ENCODE measurements at places on chromosomes 1 and 21. TPM values are rescaled to one million over a fixed set of nuclear protein-coding genes. Genes with fewer than 3 reads are reported as not detected.
A peak's percentile ranks its signal among the peaks of the same experiment; 100 is the strongest.

Gene NFASC
- total RNA-seq: 0.80 TPM

Gene CD52
- total RNA-seq: not detected

Gene GUCA2B
- total RNA-seq: not detected

Gene PSMA5
- total RNA-seq: 72.8 TPM

Gene PPP1R12B
- total RNA-seq: 81.0 TPM

Gene LDLRAD2
- total RNA-seq: not detected

Gene RBM11
- not detected for total RNA-seq

Gene L1TD1
- not detected for total RNA-seq

Gene USP24
- total RNA-seq: 24.9 TPM

Gene SLFNL1
- 0.05 TPM for total RNA-seq

Gene APP
- total RNA-seq: 576 TPM

Gene CDK11B
- total RNA-seq: 16.1 TPM

Gene FCRL3
- not detected for total RNA-seq

Gene ARHGAP29
- total RNA-seq: 5.7 TPM

Gene NTMT2
- total RNA-seq: not detected

Gene NTNG1
- total RNA-seq: 0.08 TPM

Gene ATP6V0B
- 236 TPM for total RNA-seq

Gene SPRR2A
- total RNA-seq: not detected

Gene MEGF6
- 0.16 TPM for total RNA-seq

GRCh38 chr1:15950302-15950701 lies 25.6 kb downstream of the ZBTB17 start:
- no peak for DNase-seq

DNA sequence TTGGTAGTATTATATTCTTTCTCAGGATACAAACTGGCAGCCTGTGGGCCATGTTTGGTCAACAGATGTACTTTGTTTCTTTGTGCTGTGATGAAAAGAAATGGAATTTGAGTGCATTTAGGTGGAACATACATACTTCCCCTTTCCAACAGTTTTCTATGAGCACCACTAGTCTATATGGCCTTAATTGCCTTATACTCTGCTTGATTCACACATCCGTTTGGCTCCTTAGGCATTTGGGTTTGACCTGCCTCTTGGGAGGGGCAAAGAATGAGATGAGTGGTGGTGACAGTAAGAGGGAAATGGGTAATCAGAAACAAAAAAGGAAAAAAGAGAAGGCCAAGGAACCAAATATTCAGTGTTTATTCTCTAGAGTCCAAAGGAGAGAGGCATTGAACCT lies 17.0 kb downstream of the CFAP126 start:
- no peak for DNase-seq

DNA sequence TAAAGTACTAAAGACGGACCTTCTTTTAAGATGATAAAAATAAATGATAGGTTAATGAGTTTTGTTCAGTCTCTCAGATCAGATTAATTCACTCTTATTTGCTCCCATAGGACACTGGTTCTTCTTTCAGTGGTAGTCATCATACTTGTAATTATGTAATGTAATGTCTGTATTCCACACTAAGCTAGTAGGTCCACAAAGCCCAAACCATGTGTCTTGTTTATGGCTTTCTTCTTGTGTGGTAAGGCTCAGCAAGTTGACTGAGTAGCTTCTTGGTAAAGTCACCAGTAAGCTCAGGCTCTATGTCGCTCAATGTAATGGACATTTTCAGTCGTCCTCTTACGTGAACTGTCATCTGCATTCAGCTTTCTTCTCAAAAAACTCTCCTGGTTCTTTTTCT lies 2.5 kb downstream of the LYPLAL1 start:
- DNase-seq: no peak

GRCh38 chr1:91827087-91827458 lies 58.9 kb downstream of the TGFBR3 start:
- DNase-seq: no peak

- no peak for DNase-seq
Measured at GRCh38 chr1:229043115-229043514, 227.8 kb upstream of the RAB4A start.

DNA sequence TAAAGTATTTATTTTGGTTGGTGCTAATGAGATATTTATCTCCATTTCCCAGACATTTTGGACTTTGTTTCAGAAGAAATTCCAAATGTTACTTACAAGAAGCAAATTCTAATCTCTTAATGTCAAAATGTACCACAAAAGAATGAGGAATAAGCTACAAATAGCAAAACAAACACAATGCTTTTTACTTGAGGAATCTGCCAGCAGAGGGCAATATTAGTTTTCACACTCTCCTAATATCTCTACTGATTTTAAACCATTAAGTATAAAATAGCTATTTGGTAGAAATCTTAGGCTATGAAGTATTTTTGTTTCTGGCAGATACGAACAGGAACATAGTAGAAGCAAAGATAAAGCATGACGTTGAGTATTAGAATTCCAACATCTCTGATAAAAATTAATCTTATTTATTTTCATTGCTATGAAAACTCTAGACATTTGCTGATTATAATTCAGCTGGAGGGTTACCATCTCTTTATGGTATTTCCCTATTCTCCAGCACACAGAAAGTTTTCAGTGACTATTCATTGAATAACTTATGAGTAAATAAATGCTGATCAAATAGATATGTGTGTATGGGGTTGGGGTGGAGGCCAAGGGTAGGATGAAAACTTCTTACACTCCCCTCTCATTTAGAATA lies 13.4 kb upstream of the HMCN1 start:
- DNase-seq: peak; percentile 51

DNA sequence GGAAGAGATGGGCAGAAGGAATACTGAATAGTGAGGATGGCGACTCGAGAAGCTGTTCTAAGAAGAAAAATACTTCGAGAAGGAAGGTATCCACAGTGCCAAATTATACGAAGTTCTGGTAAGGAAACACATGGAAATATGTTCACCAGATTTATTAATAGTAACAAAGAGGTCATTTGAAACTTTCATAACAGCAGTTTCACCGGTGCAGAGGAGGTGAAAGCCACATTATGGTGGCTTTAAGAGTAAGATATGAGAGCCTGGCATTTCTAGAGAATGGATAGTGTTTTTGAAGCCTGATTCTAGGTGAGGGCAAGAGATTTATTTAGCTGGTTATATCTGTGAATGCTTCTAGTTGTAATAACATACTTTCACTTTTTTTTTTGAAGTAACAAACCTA lies 56.2 kb downstream of the DPYD start:
- DNase-seq: no peak

- DNase-seq: no peak
Measured at GRCh38 chr1:183313063-183313462, 105.1 kb downstream of the NMNAT2 start.

GRCh38 chr1:186503190-186503589 lies 42.3 kb upstream of the PDC start:
- no peak for DNase-seq

GRCh38 chr1:8104278-8105236 lies 78.4 kb upstream of the ERRFI1 start:
- DNase-seq: no peak

DNA sequence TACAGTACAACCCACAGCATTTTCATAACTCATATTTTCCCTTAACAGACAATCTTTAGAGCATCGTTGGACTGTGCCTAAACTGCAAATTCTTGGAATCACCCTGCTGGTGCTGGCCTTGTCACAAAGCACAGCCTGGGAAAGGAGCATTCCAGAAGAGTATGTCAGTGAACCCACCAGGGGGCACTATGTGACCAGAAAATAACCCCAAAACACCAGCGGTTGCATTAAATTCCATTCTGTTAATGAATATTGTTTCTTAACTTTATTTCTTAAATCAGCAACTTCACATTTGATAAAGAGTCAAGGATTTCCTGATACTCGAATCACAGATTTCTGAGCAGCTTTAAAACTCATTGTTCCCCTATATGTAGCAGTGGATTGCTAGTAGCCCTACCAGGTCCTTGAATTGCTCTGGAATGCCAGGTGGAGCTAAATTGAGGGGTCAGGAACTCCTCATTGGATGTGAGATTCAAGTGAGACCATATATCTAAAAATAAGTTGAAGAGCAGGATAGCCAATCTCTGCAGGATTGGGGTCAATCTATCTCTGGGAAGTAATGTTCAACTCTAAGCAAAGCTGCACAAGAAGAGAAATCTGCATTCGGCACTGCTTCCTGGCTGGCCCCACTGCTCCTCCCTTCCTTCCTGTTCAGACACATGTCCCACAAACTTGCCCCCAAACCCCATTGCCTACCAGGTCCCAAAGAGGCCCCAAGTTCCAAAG lies 12.7 kb upstream of the RAB4A start:
- peak; percentile 69 for DNase-seq

DNA sequence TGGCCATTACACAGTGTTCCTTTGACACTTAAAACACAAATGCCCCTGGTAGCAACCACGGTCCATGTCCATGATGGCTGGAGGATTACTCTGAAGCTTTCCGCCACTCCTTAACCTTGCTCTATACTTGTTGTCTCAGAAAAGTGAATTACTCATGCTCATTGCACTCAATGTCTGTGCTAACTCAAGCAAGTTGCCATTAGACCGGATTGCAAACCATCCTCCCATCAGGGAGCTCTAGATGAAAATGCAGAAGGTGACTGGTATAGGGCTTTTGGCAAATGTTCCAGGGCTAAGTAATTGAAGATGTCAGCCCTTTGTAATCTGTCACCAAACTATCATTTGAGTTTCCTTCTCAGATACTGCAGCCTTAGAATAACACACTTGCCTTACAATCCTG lies 1288.3 kb upstream of the B3GALT2 start:
- no peak for DNase-seq

GRCh38 chr1:84724128-84724860 lies 34.0 kb upstream of the SSX2IP start:
- DNase-seq: no peak

DNA sequence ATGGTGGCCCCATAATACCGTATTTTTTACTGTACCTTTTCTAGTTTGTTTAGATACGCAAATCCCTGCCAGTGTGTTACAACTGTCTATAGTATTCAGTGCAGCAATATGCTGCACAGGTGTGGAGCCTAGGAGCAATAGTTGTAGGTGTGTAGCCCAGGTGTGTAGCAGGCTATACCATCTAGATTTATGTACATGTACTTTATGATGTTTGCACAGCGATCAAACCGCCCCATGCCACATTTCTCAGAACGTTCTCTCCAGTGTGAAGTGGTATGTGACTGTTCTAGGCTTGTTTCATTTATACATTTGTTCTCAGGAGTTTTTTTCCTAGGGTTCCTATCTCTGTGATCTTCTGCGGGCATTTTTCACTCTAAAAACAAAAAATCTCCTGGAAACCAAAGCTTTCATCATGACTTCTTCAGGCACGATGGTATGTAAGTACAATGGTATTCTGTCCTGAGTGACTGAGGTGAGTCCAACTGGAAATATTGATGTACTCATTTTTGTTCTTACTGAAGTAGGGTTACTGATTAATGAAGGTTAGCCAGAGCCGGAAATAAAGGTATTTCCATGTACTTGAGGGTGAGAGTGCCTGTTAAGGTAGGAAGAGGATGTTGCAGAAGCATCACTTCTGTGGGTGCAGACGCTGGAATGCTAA lies 153.0 kb downstream of the GABPA start:
- DNase-seq: no peak

DNA sequence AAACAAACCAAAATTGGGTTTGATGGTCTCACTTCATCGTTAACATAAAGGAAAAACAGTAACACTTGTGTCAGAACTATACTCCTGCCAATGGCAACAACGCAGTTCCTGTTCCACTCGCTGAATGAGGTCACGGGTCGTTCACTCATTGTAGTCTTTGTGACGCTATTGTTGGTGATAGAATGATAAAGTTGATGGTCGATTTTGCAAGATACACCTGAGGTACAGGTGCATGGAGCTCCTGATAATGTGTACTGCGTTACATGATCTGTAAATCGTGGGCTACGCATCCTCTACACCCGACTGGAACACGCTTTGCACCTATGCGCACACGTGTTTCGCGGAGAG lies 391 bp upstream of the CENPS start:
- DNase-seq: no peak

GRCh38 chr1:85396194-85396593 lies 68.8 kb downstream of the DDAH1 start:
- DNase-seq: no peak

- no peak for DNase-seq
Measured at GRCh38 chr1:20399606-20400180, 86.3 kb downstream of the CAMK2N1 start.

DNA sequence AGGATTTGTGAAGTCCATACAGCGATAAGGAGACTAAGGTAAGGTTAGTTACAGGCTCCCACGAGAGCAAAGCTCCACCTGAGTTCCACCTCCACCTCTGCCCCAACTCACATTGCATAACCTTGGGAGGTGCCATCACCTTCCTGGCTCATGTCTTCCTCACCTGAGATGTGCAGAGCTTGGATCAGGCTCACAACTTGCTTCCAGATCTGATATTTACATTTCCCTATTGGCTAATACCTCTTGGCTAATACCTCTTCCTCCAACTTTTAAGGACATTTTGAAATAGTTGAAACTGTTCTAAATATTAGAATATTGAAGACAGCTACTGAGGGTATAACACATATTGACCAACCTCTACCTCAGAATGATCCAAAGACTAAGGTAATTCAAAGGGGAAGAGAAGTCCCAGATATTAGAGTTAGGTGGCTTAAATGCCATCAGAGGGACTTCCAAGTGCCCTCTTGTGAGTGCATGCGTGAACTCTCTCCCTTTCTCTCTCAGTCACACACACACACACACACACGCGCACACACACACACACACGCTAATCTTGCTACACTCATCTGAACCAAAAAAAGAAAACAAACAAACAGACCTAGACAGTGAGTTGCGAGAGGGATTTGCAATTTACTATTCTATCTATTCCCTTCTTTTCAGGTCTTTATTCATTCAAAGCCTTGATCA lies 134.3 kb downstream of the PLPP3 start:
- DNase-seq: no peak

DNA sequence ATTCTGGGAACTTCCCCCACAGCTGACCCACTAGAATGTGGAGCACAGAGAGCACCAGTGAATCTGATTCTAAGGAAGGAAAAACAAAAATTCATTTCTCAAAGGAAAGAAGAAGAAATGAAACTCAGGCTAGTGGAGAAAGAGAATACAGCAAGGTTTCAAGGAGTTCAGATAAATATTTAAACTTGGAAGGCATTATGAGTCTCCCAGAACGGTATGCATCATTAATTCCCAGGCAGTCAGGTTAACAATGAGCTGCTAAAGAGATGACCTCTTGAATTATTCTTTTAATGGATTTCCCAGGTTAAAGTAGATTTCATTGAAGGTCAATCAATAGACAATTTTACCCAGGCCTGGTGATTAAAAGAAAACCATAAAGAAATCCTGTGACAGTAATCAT lies 103.6 kb upstream of the KAZN start:
- DNase-seq: no peak

- no peak for DNase-seq
Measured at GRCh38 chr1:34885405-34886247, 26.1 kb upstream of the SMIM12 start.

- peak; percentile 2 for DNase-seq
Measured at GRCh38 chr1:228903434-228904071, 168.3 kb downstream of the RHOU start.

DNA sequence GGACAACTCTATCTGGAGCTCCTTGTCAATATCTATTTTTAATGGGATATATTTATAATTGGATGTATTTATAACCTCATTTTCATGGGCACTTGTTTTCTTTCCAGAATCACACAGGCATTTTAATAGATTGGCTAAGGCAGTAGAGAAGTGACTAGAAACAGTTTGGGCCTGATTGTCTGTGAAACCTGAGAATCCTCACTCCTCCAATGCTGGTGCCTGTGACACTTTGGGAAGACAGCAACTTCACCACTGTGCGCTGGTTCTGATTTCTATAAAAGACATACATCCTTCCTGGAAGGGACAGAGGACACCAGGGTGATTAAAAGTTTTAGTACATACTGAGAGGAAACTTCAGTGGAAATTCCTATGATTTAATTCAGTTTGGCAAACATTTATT lies 39.6 kb upstream of the RXRG start:
- no peak for DNase-seq

All from myocyte (in vitro differentiated cells).